ENCODE measurements at places on chromosomes 1 and 21.
A peak's percentile ranks its signal among the peaks of the same experiment; 100 is the strongest.

DNA sequence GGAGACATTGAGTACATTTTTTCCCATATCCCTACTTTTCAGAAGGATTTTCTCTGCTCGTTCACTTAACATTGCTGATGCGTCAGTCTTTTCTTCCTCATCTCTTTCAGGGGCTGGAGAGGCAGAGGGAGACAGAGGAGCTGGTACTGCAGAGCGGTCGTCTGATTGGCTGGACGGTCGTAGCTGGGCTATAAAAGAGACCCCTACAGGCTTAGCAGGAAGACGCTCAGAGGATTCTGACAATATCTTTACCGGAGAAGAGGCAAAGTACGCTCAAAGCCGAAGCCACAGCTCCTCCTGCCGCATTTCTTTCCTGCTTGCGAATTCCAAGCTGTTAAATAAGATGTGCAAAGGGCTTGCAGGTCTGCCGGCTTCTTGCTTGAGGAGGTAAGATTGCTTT, at the start of gene RGS4:
Gene RGS4, plus strand, starts transcription at position 220 of the 400 bp plus-strand sequence. Its CDS starts 124 bp downstream, at position 344.
- no peak for DNase-seq

GRCh38 chr1:4346131-4346530, 308.3 kb upstream of the AJAP1 start:
- no peak for DNase-seq

- DNase-seq = no peak
These were observed 67.8 kb upstream of the KLHDC7A start for GRCh38 chr1:18412882-18413353.

GRCh38 chr1:37922767-37923550, 23.9 kb downstream of the INPP5B start:
- DNase-seq = no peak

- DNase-seq = peak; percentile 12
These were observed 68.3 kb upstream of the NEK7 start for GRCh38 chr1:198088360-198089071.

GRCh38 chr1:229231754-229232119, 39.2 kb upstream of the RAB4A start:
- DNase-seq = no peak

DNA sequence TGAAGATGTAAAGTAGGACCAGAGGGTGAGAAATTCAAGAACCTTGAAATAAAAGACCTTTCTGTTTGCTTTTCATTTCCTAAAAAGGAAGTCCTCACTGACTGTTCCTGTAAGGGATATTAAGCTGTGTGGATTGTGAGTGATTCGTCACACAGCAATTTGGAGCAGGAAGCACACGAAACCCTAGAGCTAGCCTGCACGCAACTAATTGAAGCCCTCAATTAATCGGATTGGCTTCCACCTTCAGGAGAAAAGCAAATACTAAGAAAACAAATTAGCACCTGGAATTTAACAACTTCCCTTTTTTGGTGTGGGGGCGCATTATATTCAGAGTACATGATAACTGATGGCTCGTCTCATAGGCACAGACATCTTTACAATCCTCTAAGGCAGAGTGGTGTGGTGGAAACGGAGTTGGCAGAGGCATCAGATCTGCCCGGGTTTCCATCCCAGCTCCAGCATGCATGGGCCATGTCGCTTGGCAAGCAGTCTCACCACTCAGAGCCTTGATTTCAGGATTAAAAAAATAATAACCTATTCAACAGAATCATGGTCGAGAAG, 95.2 kb downstream of the KCNJ15 start:
- no peak for DNase-seq

DNA sequence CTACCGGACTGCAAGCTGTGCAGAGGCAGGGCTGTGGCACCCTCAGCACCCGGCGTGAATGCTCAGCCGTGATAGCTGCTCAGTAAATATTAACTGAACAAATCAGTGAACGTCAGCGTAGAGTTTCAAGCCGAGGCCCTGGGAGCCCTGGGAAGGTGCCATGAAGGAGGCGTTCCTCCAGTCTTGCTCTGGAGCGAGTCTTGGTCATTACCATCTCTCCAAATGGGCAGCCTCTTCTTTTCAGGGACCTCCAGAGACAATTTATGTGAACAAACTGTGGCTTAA, 449.2 kb downstream of the CAMTA1 start:
- DNase-seq = no peak

DNA sequence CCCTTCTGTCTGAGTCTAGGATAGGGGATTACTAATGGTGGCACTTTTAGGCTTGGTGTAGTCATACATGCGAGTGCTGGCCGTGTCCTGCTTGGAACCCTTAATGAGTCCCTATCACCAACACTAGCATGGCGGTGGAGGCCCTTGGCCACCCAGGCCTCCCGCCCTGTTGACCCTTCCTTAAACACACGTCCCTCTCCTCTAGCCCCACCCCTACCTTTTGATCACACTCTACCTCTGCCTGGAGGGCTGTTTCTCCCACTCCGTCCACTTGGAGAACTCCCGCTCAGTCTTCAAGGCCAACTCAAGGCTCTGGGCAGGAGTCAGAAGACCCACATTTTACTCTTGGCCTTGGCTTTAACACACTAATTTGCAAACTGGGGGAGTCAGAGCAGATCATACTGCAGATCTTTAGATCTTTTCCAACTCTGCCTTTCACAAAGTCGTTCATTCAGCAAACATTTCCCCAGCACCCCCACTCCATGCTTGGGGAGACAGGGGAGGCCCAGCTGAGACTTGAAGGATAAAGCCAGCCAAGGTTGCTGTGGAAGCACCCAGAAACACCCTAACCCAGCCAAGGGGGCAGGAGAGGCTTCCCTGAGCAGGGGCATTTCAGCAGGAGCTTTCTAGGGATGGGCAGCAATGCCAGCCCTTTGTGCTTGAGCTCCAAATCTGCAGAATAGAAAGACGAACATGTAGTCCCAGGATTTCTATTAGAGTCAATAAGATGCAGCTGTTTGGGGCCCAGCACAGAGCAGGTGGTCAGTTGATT, 1.9 kb downstream of the PODN start:
- DNase-seq = no peak

GRCh38 chr21:15050568-15051377, 14.0 kb downstream of the NRIP1 start:
- DNase-seq = no peak

DNA sequence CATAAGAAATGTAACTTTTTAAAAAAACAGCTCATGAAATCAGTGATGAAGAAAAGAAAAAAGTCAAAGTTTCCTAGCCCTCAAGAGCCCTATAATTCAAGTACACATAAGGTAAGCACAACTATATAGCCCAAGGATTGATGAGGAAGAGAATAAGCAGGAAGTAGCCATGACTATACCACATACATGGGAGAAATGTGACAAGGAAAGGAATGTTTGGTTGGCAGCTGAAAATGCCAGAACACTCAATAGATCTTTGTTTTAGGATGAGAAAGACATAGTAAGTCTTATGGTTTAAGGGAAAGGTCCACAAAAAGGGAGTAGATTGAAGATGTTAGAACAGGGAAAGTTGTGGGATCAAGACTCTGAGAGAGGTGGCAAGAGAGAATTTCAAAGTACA, 5.7 kb downstream of the DOCK7 start:
- DNase-seq = no peak

- no peak for DNase-seq
These were observed 59.6 kb downstream of the GALNT2 start for GRCh38 chr1:230126529-230127104.

GRCh38 chr1:36889478-36890226, 144.7 kb downstream of the GRIK3 start:
- no peak for DNase-seq

DNA sequence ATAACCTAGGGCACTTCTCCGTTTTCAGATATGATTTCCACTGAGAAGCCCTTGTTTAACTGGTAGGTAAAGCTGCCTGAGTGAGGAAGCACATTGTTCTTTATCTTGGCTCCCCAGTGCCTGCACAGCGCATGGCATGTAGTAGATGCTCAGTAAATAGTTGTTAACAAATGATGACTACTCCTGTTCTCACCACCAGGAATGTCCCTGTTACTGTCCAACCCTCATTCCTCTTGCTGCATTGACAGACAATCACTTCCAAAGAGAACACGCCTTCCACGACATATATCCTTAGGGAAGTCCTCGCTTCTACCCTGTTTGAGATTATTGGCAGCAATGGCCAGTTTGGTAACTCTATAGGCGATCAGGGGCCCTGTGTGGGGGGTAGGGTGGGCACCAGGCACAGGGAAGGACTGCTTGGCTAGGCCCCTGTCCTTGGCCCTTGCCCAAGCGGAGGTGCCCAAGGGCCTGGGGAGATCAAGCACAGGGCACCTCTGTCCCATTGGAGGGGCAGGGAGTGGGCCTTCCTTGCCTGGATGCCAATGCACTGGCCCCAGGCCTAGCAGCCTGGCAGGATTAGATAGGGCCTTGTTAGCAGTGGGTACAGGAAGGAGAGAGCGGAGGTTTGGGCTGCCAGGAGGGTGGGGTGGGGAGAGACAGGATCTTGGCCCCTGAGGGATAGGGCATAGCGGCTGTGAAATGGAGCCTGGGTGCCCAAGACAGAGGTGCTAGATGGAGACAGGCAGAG, 10.2 kb downstream of the NES start:
- DNase-seq = no peak

All from activated T-cell treated with anti-CD3 and anti-CD28 coated beads, Interleukin-2, amount 50 U/mL, for 72 hours (primary cell).